ENCODE measurements at places on chromosomes 3 and 15.
A peak's percentile ranks its signal among the peaks of the same experiment; 100 is the strongest.

DNA sequence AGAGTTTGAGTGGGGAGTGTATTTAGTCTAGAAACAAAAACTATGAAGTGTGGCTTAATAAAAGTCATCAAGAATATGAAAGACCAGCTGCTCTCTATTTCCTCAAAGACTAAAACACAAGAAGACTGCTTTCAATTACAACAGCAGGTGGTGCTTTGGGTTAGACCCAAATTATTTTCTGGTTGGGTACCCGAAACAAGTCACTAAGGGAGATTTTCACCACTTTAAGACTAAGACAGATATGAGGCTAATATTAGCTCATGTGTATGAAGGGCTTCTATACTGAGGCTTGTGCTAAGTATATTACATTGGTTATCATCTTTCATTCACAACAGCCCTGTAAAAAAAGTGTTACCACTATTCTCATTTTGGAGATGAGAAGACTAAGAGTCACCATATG is 43.1 kb downstream of the COL8A1 start:
- DNase-seq = no peak

GRCh38 chr3:179072100-179072438 is 460 bp upstream of the ZMAT3 start:
- DNase-seq = no peak

- peak; percentile 89 for DNase-seq
Observed at GRCh38 chr3:194761384-194761783, 75.7 kb downstream of the FAM43A start.

DNA sequence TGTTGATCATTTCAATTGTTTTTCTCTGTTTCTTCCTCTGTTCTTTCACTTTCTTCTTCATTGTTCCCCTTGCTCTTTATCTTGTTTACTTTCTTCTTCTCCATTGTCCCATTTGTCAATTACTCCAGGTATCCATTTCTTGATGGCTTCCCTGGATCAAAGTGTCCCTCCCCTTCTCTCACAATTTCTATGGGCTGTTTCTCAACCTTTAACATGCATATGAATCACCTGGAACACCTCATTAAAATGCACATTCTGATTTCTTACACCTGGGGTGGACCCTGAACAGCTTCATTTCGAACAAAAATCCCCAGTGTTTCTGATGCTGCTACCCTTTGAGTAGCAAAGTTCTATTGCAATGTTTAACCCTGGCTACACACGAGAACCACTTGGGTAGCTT is 454.8 kb downstream of the EPHA6 start:
- no peak for DNase-seq

DNA sequence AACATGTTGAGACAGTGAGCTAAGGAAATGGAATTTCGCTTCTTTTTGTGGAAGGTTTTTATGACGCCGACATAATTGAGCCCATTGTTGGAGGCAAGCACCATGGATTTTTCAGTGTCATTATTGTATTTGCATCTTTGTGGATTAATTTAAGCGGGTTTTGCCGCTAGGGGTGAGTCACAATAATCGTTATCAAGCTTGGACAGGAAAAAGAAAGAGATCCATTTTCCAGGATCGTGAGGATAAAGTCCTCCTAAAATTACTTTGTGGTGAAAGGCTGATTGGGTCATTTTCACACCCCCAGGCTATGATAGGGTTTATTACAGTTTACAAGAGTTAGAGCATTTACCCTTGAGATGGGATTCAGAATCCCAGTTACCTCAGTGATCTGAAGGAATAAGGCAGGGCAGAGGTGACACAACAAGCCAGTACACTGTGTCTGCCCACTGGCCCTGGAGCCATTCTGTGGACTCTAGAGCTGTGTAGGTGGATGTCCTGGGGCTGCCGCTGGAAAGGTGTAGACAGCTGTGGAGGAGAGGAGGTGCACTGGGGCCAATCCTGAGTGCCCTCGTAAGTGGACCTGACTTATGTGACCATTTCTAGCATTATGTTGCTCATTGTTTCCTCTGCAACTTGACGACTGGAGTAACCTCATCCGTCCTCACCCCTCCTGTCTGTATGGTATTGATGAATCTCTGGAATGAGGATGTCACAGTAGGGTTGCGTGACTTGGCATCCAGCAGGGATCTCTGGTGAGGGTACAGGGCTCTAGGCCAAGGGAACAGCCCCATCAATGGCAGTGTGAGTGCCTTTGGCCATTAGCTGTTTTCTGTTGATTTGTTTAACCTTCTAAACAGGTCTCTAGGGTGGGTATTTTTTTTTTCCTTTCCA is 370.1 kb downstream of the LRTM1 start:
- no peak for DNase-seq

DNA sequence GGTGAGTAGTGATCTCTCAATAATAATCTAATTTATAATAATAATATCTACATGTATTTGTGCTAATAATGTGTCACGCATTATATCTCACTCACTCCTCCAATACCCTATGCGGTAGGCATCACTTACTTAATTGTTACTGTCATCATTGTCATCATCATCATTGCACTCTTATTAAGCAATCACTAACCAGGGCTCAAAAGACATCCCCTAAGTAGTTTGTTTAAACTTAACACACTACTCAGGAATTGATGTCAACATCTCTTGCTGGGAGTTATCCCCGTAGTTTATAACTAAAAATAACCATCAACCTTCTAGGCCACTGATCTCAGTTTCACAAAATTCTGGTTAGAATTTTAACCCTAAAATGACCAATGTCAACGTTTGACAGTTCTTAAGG is 56.8 kb upstream of the ICE2 start:
- DNase-seq = no peak

DNA sequence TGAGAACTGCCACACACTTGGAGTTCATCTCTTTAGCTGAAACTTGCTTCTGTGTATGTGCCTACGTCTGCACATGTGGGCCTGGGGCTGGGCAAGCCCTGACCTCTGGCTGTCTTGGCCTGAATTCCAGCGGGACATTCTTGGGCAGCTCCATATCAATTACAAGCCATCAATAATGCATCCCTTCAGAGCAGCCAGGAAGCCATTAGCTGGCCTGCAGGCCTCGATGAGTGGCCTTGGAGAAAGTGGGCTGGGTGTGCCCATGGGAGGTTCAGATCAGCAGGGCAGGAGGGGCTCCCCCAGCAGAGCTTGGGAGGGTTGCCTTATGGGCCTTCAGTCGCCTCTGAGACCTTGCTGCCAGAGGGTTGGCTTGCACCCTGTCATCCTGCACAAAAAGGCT is 124.1 kb downstream of the ETFA start:
- DNase-seq = no peak

GRCh38 chr3:107990433-107990832 is 100.4 kb downstream of the CD47 start:
- DNase-seq = no peak

DNA sequence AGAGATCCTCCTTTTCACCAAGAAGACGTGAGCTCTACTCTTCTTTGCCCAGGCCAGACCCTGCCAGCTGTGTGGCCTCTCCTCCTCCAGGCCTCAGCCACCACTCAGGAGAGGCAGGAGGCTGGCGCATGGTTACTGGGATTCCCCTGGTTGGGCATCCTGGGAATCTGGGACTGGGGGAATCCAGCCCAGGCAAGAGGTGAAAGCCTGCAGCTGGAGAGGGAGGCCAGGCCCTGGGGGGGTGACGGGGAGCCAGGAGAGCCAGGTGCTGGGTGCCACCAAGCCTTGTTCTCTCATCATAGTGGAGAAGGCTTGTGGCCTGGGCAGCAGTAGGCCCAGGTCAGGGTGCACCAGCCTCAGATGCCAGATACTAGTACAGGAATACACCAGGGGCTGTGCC is 6.2 kb downstream of the CCDC9B start:
- no peak for DNase-seq

DNA sequence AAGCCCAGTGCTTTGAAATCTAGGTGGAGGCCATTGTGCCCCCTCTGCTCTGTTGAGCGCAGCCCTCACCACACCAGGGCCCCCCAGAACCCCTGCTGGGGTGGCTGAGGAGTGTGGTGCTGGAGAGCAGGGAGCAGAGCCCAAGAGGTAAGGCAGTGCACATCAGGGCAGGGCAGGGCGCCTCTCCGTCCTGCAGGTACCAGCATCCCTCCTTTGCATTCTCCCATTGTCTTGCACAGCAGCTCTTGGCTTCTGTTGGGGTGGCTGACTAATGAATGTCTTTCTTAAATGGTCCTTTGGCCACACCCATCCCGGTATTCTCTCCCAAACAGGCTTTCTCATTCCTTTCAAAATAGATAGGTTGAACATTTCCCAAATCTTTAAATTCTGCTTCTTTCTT is 41.4 kb upstream of the GABRG3 start:
- DNase-seq = no peak

GRCh38 chr3:35394905-35395304 is 244.4 kb upstream of the ARPP21 start:
- DNase-seq = no peak

- no peak for DNase-seq
Observed at GRCh38 chr3:14452740-14453710, 50.6 kb downstream of the SLC6A6 start.

GRCh38 chr15:25737218-25737643 is 125.9 kb downstream of the ATP10A start:
- DNase-seq = no peak

DNA sequence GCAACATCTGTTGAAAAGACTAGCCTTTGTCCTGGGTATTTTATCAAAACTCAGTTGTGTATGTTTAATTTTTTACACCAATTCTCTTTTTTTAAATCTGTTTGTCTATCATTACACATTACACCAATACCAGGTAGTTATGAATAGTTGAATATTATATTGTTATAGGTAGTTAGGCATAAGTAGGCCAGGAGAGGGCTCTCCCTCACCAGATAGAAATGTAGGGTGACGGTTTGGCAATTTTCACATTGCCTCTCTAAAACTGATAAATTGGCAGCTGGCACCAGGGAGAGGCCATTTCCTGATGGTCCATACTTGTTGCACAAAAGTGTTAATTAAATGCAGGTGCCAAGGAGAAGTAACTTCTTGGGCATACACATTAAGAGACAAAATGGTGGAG is 483.1 kb upstream of the EPHA6 start:
- no peak for DNase-seq

- DNase-seq = no peak
Observed at GRCh38 chr3:45798034-45798433, 1.7 kb upstream of the SLC6A20 start.

- DNase-seq = no peak
Observed at GRCh38 chr3:38811822-38812221, 4.2 kb downstream of the SCN10A start.

- DNase-seq = no peak
Observed at GRCh38 chr15:63243101-63243500, 34.3 kb upstream of the APH1B start.

DNA sequence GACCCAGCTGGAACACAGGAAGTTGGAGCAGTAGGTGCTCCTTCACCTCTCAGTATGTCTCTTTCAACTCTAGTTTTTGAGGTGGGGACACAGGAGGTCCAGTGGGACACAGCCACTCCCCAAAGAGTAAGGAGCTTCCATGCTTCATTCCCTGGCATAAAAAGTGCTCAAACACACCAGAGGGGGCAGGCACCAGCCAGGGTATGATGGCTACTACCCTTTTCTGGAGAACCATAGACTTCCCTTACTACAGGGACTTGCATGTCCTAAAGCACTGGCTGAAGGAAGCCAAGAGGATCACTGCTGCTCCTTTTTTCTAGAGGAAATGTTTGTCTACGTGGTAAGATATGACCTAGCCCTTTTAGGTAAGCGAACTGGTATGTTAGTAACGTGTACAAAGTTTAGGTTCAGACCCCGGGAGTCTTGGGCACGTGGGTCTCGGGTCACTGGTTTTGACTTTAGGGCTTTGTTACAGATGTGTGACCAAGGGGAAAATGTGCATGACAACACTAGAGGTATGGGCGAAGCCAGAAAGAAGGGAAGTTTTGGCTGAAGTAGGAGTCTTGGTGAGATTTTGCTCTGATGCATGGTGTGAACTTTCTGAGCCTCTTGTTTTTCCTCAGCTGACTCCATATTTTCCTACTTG is 11.9 kb downstream of the IL17RB start:
- no peak for DNase-seq

- DNase-seq = no peak
Observed at GRCh38 chr3:186582541-186582940, 12.0 kb downstream of the DNAJB11 start.

DNA sequence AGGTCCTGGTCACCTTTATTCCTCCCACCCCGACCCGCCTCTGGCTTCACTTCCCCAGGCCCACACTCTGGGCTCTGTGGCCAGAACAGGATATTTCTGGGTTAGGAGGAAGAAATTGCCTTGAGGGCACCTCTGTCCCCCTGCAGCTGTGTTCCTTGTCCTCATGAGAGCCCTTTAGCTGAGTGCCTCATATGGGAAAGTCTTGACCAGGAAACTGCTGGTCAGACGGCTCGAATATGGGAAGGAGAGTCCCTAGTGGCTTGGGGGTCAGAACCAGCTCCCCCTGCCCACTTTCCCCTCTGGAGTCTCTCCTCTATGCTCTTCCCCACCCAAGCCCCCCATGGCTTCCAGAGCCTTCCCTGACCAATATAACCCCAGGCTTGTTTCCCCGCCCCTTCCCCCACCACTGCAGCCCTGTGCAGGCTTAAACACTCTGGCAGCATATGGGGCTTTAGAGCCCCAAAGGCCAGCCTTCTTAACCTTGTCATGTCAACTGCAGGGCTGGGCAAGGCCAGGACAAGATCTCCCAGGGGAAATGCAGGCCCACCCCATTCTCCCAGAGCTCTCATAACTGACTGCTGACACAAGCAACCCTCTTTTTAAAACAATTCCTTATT is 36.4 kb downstream of the SEC22C start:
- no peak for DNase-seq

All from NCI-H2107 (cell line).